SHP77 (cell line): ENCODE measurements at places on chromosomes 6 and 20.

DNA sequence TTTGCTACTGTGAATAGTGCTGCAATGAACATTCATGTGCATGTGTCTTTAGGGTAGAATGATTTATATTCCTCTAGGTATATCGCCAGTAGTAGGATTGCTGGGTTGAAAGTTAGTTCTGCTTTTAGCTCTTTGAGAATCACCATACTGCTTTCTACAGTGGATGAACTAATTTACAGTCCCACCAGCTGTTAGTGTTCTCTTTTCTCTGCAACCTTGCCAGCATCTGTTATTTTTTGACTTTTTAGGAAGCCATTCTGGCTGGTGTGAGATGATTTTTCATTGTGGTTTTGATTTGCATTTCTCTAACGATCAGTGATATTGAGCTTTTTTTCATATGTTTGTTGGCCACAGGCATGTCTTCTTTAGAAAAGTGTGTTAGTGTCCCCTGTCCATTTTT is 40.0 kb downstream of the PLG start:
- DNase-seq: no peak

- no peak for DNase-seq
Measured at GRCh38 chr6:46788791-46789190, 4.4 kb upstream of the MEP1A start.

- no peak for DNase-seq
Measured at GRCh38 chr6:143429970-143430369, 20.5 kb downstream of the ADAT2 start.

DNA sequence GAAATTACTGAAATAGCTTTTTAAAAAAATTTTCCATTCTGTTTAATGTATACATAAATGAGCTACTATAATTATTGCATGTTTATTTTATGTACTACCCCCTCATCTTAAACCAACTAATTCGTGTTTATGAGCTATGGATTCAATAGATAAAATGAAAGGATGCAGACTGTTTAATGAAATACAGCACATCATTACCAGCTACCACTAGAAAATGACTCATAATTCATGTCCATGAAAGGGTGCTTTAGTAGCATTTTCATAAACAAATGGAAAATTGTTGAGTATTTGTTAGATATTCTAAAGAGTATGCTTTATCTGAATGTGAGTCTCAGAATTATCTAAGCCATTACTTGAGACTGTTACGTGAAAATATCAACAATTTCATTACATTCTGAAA is 1590.1 kb downstream of the HACE1 start:
- no peak for DNase-seq

DNA sequence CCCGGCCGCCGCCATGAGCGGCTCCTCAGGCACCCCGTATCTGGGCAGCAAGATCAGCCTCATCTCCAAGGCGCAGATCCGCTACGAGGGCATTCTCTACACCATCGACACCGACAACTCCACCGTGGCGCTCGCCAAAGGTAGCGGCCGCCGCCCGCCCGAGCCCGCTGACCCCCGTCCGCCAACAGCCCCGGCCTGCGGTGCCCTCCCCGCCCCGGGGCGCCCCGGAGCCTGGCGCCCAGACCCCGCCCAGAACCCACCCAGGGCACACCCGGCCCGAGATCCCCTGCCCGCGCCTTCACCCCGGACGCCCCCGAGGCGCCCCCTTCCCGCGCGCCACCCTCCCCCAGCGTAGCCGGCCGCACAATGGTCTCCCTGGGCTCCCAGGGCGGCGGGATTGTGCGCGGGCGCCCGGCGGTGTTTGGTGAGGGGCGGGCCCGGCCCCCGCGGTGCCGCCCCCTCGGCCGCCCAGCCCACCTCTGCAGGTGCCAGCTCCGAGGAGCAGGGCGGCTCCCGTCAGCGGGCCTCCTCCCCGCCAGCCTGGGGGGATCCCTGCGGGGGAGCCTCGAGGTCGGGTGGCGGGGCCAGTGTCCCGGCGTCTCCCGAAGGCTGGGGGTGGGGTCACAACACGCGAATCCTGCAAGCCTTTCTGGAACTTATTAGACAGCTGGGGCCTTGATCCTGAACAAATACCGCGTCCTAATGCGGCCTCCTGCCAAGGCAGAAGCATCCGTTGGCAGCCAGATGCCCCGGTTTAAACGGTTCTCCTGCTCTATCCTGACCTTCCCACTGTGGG is 577 bp downstream of the LSM14B start:
- peak; percentile 71 for DNase-seq

DNA sequence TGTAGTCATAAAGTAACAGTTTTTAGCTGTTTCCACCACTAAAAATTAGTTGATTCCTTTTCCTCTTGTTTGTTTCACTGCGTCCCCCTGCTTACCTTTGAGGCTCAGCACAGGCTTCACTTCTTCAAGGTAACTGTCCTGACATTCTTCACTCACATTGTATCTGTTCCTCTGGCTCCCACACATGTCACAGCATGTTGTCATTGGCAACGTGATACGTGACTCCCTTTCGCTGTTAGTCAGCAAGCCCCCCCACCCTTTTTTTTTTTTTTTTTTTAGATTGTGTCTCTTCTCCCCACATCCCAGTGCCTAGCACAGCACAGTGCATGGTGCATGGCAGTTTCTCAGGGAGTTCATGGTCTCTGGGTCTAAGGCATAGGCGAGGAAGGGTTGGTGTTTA is 13.3 kb downstream of the VAPB start:
- no peak for DNase-seq

GRCh38 chr20:11891776-11892545 is 25.7 kb upstream of the BTBD3 start:
- DNase-seq: peak; percentile 83

DNA sequence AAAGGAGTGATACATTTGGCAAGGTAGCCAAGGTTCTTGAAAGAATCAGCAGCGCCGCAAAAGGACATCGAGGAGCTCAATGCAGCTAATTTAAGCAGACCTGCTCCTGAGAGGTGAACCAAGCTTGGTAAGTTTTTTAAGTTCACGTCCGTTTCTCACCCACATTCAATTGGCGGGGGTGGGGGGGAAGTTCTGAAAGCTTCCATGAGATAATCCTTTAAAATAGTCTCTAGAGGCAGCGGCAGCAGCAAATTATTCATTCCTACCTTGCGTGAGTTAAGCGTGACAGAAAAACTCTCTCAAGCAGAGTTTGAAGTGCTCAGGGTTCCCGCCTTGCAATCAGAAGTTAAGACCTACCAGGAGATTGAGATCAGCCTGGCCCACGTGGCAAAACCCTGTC is 97.3 kb upstream of the NHSL1 start:
- DNase-seq: no peak

GRCh38 chr6:140077827-140078560 is 703.5 kb upstream of the CITED2 start:
- no peak for DNase-seq

- DNase-seq: peak; percentile 68
Measured at GRCh38 chr6:32154514-32155161, 697 bp downstream of the PPT2 start.
